ENCODE measurements at places on chromosomes 16 and 17.
A peak's percentile ranks its signal among the peaks of the same experiment; 100 is the strongest.

GRCh38 chr16:83420206-83420760 is 387.5 kb upstream of the HSBP1 start:
- DNase-seq: no peak

- DNase-seq: no peak
Measured at GRCh38 chr17:28545787-28546415, 6.5 kb downstream of the UNC119 start.

- DNase-seq: no peak
Measured at GRCh38 chr16:54687043-54687899, 243.4 kb upstream of the IRX5 start.

DNA sequence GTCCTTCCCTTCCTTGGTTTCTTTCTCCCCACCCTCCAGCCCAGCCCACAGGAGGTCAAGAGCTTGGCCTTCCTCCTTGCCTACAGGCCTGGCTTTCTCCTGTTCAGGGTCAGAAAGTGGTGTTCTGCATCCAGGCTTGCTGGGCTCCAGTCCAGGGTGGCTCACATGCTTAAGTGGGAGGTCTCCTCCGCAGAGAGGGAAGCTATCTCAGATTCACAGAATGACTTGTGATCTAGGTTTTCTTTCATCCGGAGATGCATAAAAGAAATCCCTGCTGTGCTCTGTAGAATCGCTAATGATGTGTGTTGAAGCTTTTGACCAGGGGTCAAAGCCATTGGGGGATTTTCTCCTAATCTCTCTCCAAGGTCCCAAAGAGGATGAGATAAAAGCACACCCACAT is 382.3 kb upstream of the EEF2KMT start:
- DNase-seq: no peak

GRCh38 chr17:75683583-75683982 is 16.4 kb downstream of the SAP30BP start:
- no peak for DNase-seq

GRCh38 chr17:10745231-10745630 is 15.4 kb upstream of the TMEM220 start:
- no peak for DNase-seq

- peak; percentile 49 for DNase-seq
Measured at GRCh38 chr17:50114849-50115357, 15.1 kb downstream of the SAMD14 start.
